ENCODE measurements at places on chromosomes 11 and 22.

DNA sequence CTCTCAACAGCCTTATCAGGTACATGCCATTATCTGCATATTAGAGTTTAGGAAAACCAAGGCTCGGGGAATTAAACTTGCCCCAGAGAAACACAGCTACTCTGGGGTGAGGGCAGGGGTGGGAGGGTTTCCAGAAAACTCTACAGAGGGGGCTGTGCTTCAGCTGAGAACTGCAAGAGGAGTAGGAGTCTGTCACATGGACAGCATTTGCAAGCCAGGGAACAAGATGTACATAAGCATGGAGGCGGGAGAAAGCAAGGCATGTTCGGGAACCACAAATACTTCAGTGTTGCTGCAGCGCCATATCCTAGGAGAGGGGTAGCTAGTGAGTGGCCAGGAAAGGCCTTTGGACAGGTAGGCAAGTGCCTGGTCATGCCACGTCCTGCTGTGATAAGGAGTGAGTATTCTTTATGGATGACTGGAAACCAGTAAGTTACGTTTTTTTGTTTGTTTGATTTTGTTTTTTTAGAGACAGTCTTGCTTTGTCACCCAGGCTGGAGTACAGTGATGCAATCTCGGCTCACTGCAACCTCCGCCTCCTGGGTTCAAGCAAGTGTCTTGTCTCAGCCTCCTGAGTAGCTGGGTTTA, 57.2 kb downstream of the GRAMD1B start:
- no peak for DNase-seq

GRCh38 chr22:46338636-46339035, 3.1 kb downstream of the TRMU start:
- DNase-seq = no peak

GRCh38 chr11:18490736-18491485, 35.3 kb downstream of the LDHAL6A start:
- DNase-seq = no peak

DNA sequence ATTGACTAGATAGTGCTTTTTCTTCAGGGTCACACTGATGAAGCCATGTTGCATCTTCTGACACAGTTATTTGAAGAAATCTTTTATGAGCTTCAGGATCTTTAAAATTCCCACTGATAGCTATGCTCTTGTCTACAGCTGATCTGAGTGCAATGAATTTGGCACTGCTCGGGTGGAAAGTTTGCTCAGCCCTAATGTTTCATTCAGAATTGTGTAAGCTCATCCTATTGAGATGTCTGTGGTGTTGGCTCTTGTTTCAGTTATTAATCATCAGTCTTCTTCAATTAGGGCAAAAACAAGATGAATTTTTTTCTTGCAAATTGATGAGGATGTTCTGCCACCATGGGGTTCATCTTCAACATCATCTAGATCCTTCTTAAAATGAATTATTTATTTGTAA, 1387.0 kb upstream of the RAG2 start:
- no peak for DNase-seq
